HL-60 (cell line): ENCODE measurements at places on chromosomes 16 and 17.

GRCh38 chr16:15493466-15494180 is 59.2 kb downstream of the BMERB1 start:
- no peak for DNase-seq

GRCh38 chr16:86496262-86496928 is 13.9 kb upstream of the FOXF1 start:
- no peak for DNase-seq

DNA sequence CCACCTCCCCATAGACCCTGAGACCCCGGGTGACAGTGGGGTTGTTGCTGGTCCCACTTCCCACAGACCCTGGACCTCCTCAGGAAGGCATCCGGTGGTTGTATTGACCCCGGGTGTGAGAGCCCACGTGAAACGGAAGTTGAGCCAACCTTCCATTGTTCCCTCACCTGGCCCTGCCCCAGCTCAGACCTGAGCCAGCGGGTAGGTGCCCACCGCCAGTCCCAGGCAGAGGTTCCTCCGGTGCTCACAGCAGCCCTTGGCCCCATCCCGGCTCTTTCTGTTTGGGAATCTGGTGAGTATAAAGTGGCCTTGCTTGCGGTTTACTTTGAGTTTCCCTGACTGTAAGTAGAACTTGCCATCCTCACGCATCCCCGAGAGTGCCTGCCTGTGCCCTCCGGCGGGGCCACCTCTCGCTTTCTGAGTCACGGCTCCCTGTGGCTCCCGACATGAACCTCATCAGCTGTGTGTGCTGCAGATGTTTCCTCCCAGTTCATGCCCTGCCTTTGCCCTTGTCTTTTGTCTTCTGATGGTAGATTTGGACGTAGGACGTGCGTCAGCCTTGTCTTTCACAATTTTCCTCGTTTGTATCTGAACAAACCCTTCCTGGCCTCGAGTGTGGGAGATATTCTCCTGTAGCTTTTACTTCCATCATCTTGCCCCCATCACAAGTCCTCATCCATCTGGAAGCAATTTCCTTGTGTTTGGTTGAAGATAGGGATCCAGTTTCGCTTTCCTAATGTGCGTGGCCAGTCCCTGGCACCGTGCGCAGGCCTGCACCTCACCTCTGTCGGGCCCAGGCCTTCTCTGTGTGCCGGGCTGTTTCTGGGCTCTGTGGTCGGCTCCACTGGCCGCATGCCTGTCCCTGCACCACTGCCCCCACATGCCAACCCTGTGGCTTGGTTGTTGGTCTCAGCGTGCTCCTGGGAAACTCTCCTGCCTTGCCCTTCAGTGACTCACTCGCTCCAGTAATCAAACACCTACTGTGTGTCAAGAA is 76.0 kb downstream of the METRNL start:
- DNase-seq, result no peak

GRCh38 chr16:78648517-78648916 is 549.1 kb downstream of the WWOX start:
- no peak for DNase-seq

DNA sequence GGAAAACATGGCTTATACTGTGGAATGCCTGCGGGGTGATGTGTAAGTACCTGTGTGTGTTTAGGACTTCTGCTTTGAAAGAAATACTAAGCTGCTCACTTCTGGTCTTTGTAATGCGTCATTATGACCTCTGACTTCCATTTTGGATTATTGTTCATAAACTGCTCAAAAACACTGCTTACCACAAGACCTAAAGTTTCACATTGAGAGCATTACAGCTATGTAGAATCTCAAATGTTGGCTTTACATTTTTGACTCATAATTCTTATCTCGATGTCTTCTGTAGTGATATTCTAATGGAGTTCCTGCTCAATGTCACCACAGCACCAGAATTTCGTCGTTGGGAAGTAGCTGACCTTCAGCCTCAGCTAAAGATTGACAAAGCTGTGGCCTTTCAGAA is 9.3 kb downstream of the UQCRC2 start:
- DNase-seq, result no peak

DNA sequence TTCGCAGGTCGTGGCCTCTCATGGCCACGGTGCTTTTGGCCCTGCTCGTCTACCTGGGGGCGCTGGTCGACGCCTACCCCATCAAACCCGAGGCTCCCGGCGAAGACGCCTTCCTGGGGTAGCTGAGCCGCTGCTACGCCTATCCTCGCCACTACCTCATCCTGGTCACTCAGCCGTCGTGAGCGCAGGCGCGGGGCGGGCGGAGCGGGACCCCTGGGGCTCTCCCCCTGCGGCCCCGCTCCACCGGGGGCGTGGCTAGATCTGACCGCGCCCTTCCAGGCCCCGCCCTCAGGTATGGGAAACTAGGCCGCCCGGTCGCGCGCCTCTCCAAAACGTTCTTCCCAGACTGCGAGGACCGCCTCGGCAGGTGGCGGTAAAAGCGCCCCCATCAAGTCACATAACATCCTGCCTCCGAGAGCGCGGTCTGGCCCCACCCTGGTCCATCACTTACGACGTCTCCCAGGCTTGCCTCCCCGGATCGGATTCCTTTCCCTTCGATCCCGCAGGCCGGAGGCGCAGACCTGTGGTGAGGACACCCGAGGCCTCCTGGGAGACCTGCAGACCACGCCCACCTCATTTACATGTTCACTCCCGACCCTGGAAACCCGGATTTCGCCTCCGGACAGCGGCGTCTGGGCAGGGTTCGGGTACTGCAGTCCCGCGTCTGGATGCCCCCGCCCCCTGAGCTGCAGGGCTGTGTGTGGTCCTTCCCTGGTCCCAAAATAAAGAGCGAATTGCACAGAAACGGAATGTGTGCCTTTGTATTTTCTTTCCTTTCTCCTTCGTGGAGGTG is 91.5 kb upstream of the TMEM97 start:
- DNase-seq, result no peak

DNA sequence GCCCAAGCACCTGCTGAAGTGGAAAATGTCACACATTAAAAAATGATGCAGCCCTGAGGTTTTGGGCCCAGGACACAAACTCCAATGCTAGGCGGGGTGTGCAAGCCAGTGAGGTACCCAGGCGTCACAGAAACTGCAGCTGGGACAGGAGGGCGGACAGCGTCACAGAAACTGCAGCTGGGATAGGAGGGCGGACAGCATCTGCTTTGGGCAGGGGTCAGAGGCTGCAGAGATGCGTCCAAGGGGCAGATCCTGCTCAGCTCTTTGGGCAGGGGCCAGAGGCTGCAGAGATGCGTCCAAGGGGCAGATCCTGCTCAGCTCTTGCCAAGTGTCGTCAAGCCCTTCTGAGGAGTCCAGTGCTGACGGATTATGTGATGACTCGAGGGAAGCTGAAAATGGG is 43.9 kb upstream of the RCVRN start:
- DNase-seq, result no peak
